Stimulated activated CD8-positive, alpha-beta memory T cell treated with anti-CD3 and anti-CD28 coated beads, Interleukin-7, amount 100 ng/mL, for 1 hour (primary cell): ENCODE measurements at places on chromosomes 11 and 22.

DNA sequence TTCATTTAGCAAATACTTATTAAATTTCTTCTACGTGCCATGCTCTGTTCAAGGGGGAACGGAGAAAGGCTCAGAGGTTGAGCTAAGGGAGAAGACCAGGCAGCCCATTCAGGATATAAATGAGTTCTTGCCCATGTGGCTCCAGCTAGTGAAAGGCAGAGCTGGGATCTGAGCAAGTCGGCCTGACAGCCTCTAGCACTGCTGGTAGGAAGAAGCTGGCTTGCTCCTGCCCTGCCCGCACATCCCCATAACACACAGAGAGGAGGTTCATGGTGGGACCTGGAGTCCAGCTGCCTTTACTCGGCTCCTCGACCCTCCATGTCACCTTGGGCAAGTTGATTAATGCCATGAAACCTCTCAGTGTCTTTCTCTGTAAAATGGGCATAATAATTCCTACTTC, 2.0 kb downstream of the SLC15A3 start:
- no peak for DNase-seq

DNA sequence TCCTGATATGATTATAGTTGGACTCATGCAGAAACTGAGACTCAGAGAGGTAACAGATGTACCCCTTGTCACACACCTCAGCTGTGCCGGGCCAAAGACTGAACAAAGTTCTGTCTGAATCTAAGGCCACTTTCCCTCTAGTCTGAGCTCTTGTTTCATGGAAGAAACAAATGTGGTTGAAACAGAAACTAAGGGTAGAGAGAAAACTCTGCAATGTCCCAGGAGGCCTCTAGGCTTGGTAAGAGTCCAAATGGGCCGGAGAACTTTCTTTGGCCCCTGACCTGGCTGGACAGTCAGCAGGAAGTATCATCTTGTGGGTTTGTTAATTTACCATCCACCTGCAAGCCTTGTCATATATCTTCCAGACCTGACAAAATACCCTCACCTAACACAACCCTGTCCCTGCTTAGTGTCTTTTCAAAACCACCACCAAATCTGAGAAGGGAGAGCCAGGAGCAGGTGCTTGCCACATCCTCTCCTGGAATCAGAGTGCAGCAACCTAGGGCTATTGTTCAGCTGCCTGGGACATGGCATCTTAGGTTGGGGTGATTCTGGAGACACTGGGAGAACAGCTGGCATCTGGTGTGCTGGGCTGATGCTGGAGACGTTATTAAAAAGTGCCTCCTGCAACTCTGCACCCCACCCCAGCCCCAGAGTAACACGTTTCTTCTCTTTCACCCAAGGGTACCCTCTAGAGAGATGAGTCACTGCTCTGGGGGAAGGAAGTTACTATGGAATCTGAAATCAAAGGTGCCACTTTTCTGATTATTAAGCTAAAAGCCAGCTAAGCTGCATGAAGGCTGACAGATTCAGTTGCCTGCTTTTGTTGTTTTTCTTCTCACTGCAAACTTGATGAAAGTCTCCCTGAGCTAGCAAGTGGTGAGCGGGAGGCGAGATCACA, 126.3 kb upstream of the TIMP3 start:
- no peak for DNase-seq

DNA sequence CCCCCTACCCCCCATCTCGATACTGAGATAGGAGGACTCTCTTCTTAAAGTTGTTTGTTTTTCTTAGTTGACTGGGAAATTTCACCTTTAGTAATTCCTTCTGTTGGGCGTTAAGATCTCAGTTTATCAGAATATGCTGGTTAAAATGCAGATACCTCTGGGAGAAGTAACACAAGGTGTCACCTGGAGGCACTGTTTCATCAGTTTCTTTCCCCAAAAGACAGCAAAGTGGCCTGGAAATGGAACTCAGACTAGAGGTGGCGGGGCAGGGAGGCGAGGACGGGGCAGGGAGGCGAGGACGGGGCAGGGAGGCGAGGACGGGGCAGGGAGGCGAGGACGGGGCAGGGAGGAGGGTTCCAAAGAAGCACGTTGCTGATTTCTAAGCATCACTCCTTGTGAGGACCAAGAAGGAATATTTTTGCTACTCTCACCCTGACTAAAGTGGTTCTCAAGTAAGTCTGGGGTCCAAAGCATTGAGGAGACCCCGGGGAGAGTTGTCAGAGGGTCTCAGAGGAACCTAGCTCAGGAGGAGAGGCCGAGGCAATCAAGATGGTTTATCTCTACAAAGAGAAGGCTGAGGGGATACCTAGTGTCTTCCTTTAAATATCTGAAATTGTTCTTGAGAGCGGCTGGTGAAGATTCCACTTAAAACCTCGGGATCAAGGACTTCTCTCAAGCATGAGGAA, 147.0 kb upstream of the B3GAT1 start:
- DNase-seq: no peak

DNA sequence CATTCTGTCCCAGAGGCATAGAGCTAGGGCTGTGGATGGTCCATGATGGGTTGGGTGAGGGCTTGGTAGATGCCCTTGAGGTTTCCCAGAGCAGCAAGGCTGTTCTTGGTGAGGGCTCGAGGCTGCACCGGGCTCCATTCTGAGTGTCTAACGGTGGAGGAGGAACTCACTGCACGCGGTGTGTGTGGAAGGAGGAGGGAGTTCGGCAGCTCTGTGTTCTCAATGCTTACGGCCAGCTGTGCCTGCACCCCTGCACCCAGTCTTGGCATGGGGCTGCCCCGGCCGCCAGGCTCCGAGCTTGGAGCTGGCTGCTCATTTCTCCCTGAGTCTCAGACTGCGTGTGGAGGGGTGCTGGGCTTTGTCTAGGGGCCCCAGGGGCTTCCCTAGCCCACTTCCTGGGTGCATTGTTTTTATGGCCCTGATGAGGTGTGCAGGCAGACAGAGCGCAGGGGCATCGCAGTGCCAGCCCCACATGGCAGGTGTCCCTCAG, 1247.1 kb downstream of the BRD1 start:
- DNase-seq: no peak

GRCh38 chr11:34996958-34997357, 80.5 kb downstream of the PDHX start:
- no peak for DNase-seq

DNA sequence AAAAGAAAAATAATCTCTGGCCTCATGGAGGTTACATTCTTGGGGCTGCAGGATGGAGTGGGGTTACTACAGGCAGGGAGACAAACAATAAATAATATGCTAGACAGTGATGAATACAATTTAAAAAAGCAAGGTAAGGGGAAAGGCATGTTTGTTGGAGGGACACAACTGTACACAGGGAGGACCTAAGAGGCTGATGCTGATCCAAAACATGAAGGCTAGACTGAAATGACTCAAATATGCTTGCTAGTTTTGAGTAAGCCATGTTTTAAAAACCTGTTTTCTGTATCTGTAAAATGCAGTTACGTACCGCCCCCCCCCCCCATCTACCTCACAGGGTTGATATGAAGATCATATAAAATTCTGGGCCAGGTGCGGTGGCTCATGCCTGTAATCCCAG, 44.0 kb downstream of the EIF4ENIF1 start:
- DNase-seq: no peak

DNA sequence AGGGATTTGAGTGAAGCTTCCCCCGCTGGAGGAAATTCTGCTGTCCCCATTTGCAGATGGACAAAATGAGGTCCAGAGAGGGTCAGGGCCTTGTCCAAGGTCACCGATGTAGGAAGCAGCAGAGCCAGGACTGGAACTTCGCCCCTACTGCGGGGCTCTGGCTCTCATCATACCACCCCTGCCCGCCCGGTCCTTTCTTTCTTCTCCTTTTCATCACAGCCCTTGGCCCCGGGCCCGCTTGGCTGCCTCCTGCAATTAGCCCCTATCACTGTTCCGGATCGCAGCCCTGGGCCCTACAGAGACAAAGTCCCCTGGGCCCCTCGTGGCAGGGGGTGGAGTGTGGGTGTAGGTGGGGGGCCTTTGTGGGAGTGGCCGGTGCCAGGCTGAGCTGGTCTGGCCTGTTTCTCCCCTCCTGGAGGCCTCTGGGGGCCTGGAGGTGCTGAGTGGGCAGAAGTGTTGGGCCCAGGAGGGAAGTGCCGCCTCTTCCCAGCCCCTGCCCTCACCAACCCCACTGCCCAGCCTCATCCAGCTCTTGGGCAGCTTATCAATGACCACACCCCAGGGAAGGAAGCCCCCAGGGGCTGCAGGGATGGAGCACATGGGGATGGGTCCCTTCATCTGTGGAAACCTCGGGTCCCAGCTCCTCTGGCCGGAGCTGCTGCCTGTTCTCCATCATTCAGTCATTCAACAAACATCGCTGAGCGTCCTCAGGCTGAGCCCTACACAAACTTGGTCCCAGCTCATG, 3.4 kb downstream of the EMID1 start:
- DNase-seq: no peak

DNA sequence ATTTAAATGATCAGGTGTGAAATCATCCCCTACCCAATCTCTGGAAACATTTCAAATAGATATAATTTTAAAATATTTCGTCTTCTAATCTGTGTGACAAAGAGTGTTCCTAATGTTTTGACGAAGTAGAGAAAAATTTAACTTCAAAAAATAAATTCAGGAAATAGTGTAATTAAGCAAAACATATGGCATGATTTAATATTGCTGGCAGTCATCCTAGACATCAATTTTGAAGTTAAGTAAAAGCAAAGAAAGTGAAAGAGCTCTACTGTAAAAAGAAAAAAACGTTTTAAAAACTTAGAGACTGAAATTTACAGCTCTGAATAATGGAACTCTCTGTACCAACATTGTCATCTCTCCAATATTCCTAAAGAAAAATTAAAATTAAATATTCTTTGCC, 1062.3 kb downstream of the LRRC4C start:
- DNase-seq: no peak

GRCh38 chr11:69746140-69746539, 29.0 kb downstream of the FGF4 start:
- DNase-seq: no peak
